ENCODE measurements at places on chromosomes 11 and 22.

DNA sequence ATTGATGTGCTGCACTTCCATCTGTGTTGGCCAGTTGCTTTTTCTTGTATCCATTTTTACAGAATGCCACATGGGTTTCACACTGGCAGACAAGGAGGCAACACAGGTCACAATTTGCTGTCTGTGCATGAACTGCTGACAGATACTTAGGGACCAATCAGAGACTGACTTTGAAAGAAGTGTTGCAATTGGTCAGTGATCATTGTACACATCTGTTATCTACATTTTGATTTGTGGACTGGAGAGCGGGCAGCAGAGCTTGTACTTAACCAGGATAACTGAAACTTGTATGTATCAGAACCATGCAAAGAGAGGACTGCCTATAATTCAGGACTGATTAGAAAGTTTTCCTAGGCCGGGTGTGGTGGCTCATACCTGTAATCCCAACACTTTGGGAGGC is 21.8 kb downstream of the PRR5 start:
- no peak for DNase-seq

DNA sequence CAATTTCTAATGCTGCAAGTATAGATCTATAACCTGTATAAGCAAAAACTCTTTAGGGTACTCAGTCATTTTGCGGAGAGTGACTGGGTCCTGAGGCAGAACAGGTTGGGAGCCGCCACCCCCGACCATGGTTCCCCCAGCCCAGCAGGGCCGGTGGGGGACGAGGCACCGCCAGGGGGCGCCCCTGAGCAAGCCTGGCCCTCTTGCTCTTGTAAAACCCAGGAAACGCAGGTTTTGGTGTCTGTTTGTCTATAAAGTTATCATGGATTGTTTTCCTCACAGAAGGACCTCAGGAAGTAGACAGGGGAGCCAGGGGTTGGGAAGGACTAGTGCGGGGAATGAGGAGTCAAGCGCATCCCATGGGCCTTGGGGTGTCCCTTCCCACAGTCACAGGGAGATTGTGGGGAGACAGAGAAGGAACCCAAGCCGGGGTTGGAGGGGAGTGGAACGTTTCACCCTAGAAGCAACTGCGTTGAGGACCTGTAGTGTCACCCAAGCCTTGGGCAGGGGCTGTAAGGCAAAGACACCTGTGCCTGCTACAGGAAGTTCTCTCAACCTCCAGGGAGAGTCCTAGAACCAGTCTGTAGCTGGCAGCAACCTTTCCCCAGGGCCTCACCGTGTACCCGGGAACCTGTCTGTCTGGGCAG is 26.4 kb downstream of the KCTD17 start:
- DNase-seq, result peak; percentile 19

- no peak for DNase-seq
Measured at GRCh38 chr11:68396516-68396915, 64.0 kb upstream of the PPP6R3 start.

DNA sequence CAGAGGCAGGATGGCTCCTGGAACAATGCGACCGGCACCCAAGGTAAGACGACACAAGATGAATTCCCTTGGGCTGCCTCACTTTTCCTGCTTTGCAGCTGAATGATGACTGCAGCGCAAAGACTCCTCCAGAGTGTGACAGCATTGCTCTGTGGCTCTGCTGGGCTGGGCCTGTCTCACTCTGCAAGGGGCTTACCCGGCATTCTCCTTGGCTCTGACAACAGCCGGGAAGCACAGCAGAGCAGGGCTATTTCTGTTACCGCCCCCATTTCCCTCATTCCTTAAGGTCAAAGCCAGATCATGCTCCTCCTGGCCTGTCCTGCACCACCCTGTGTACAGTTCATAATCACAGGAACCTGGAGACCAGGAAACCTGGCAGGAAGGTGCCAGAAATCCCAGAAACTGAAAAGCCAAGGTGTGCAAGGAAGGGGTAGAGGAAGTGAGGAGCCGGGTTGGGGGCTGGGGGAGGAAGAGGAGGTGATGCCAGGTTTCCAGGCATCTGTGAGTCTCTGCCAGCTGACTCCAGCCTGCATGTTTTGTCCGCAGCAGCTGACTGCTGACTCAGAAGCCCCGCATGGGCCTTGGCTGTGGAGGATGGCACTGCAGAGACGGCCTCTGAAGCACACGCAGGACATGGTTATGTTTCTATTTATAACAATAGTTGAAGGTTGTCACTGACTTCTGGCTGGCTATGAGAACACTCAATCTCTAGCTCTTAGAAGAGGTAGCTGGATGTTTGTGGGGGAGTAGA is 113.6 kb downstream of the MICAL3 start:
- no peak for DNase-seq

DNA sequence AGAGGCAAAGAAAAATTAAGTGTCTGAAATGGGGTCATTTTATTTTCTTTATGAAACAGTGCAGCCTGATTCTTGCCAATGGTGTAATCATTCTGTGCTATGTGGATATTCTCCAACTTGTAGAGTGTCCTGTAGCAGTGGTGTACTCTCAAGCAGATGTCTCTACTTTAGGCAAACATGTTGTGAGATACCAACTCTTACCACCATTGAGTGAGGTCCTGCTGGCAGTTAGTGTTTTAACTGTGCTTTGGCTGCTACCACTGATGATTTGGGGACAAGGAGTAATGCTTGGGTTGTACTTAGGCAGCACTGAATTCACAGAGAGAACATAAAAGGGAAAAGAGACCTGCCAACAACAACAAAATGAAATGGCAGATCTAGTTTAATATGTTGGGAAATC is 122.5 kb downstream of the APIP start:
- DNase-seq, result no peak

GRCh38 chr11:100467821-100468508 is 219.1 kb upstream of the ARHGAP42 start:
- DNase-seq, result no peak
